ENCODE measurements at places on chromosomes 7 and 10.

GRCh38 chr10:114822444-114823076, 980 bp downstream of the FHIP2A start:
- DNase-seq, result no peak

DNA sequence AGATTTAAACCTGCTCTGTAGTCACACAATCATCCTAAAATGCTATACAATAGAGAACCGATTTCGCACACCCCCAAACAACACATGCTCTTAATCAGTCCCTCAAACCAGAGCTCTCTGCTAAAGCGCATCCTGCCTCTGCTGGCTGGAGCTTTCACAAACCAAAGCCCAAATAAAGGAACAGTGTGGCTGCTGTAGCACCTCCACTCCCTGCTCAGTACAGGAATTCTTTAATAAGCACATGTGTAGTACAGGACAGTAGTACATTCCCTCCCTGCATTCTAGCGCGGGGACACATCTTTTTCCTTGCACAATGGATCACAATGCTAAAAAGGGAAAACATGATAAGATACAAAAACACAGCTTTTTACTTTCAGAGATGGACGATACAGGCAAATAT, 684.6 kb downstream of the MAGI2 start:
- no peak for DNase-seq

DNA sequence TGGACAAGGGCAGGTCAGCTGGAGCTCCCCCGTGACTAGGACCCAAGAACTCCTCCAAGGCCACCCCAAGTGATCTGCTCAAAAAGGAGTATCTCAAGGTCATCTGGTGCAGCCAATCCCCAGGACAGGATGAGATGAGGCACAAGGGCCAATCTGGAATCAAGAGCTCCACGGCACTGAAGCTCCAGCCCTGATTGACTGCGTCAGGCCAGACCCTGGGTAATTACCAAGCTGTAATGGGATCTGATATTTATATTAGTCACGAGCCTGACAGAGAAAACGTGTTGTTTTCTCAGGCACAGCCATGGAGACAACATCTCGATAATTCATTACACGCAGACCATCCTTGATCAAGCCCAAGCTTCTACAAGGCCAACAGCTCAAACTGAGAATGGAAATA, 4.2 kb downstream of the KCNMA1 start:
- no peak for DNase-seq

GRCh38 chr10:104345515-104345914, 7.2 kb upstream of the ITPRIP start:
- DNase-seq, result no peak

DNA sequence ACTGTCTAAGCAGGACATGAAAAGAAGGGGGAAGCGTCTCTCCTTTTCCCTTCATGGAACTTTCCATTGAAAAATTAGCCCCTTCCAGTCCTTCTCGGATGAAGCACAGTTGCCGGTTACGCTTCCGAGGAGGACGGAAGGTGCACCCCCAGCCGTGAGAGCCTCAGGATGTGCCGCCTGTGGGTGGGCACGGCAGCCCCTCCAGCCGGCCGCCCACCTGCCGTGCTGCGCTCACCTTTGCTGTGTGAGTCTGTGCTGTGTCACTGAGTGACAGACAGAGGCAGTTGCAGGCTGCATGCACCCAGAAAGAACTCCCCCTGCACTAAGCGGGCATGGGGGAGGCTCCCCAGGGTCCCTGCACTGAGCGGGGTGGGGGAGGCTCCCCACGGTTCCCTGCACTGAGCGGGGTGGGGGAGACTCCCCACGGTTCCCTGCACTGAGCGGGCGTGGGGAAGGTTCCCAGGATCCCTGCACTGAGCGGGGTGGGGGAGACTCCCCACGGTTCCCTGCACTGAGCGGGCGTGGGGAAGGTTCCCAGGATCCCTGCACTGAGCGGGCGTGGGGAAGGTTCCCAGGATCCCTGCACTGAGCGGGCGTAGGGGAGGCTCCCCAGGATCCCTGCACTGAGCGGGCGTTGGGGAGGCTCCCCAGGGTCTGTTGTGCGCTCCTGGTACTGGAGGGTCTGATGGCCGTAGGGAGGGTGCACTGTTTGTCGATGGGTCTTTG, 74.2 kb downstream of the DNAJB6 start:
- no peak for DNase-seq

GRCh38 chr10:92732958-92733357, 43.2 kb downstream of the HHEX start:
- DNase-seq, result no peak

- DNase-seq, result no peak
These were observed 34.3 kb upstream of the ICA1 start for GRCh38 chr7:8296362-8296659.

DNA sequence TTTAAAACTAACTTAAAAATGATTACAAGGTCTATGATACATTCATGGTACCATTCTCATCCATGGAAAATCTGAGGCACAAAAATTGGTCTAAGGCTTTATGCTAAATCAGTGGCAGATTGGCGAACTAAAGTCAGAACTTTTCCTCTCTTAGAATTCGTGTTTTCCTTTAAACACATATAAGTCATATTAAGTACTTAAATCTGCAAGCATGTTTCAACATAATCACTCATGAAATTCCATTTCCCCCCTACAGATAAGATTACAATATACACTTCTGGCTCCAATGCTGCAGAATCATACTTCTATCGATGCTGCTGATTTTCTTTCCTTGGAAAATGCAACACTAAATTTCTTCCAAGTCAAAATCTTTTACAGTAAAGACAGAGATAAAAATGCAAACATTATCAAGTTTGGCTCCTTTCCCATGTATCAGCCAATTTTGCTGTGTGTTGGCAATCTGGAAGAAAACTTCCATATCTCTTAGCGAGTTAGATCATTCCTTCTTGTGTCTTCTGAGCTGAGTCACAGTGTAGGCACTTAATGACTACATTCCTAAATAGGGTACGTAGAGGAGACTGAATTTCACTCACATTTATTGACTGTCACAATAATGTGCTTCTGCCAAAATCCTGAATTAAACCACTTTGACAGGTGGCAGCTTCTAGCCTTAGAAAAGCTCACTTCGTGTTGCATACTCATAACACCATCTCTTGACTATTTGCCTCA, 76.4 kb upstream of the LRRC17 start:
- no peak for DNase-seq

Data from T-cell (primary cell).